DMS153 (cell line): ENCODE measurements at places on chromosomes 12 and 14.

DNA sequence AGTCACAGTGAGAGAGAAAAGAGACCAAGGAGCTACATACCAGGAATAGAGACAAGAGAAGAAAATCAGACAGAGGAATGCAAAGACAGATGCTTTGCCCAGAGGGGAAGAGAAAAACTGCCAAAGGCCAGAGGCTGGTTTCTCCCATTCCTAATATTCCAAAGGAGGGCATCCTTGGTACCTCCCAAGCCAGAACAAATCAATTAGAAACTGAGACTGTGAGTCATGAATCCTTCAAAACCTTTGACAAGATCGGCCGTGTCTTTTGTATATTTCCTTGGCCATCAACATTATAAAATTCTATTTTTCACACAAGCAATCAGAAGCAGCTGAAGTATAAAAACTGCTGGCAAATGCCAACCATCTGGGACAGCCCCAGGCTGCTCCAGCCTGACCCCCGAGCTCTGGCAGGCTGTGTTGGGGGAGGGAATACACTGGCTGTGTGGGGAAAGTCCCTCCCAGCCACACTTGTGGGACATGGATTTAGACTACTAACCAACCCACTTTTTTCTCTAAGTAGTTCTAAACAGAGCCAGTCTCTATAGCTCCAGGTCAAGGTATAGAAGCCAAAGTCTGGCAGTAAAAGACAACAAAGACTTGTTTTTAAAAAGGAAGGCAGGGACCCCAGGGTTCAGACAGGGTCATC, 13.7 kb downstream of the POMT2 start:
- no peak for DNase-seq

DNA sequence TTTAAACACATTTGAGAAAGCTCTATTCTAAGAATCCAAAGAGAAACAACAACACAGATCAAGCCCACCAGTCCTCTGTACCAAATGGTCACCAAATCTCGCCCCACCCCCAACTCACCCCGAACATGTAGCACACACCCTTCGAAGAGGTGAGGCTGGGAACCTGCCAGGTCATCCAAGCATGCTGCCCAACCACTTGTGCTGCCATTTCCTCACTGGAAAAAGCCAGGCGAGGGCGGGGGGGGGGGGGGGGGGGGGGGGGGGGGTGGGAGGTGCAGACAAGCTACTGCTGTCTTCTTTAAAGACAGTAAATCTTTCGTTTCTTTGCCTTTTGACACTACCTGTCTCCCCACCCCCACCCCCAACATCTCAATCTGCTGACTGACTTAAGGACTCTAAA, 59.9 kb downstream of the SETD3 start:
- no peak for DNase-seq

GRCh38 chr12:29155079-29155478, 6.0 kb downstream of the FAR2 start:
- DNase-seq, result no peak

DNA sequence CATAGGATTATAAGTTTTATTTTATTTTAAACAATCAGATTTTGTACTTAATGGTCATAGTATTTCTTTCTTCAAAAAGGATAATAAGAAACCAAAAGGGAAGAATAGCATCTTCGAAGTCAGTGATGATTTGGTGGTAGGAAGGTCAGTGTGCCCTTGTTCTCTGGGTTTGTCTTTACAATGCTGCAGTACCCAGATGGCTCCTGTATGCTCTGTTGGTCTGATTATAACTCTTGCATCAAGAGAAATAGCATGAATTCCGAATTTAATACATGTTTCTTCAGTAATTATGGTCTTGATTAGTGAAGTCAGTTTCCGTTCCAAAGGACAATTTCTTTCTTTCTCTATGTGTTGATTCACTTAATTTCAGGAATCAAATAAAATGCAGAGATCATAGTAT, 180.2 kb downstream of the TMTC2 start:
- no peak for DNase-seq

GRCh38 chr12:70691018-70691672, 53.9 kb upstream of the PTPRB start:
- peak; percentile 10 for DNase-seq

DNA sequence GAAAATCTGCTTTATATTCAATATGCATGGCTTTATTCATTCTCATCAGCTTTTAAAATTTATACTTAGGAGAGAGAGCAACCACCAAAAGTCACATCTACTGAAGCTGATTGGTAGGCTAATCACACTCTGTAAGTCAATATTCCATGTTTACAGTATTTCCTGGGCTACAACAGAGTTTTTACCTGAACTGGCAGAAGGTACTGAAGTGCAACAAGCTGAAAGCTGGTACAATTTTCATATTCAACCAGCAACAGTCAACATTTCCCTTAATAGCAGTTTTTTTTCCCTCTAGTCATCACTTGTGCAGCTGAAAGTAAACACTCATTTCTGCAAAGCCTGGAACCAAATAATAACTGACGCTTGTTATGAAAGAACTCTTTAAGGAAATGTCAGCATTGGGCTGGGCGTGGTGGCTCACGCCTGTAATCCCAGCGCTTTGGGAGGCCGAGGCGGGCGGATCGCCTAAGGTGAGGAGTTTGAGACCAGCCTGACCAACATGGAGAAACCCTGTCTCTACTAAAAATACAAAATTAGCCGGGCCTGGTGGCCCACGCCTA, 12.9 kb downstream of the BRAP start:
- no peak for DNase-seq

GRCh38 chr12:79402606-79403005, 288.2 kb downstream of the PAWR start:
- no peak for DNase-seq

DNA sequence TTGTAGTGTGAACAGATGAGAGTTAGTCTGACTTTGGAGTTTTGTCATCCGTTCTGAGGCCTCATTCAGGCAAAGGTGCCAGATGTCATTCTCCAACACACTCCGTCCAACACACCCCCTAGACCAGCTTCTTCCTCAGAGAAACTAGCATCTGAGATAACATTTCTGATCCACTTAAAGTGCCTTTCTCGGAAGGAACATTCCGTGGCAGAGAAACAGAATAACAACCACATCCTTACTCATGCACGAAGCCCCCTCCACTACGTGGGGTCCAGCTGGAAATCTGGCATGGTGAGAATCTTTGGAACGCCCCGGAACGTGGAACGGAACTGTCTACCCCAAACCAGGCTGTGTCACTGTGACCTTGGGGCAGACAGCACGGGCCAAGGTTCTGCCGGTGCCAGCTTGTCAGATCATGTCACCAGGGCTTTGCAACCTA, 17.0 kb upstream of the BCL7A start:
- no peak for DNase-seq

DNA sequence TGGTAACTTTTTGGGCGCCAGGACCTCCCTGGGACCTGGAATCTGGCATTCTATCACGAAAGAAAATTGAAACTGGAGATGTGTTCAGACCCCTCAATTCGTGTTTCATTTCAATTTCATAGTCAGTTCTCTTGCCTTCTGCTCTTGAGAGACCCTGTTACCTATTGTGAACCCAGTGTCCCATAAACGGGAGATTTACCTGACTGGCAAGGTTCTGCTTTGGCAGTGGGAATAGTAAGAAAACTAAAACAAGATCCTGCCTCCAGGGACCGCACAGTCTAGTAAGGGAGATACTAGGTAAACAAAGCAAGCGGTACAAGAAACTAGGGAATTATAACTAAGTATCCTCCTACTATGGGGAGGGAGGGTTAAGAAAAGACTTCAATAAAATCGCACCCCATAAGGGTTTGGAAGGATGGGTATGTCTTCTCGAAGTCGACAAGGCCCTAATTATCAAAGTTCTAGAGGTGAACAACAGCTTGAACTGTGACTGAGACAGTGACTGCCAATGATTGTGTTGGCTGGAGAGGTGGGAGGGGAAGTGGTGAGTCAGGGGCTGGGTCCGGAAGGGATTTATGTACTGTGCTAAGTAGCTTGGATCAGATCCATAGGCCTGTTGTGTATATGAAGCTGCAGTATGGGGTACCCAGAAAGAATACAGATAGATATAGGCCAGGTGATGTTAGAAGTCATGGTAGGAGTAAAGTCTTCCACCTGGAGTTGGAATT, 754 bp downstream of the ACSS3 start:
- no peak for DNase-seq

DNA sequence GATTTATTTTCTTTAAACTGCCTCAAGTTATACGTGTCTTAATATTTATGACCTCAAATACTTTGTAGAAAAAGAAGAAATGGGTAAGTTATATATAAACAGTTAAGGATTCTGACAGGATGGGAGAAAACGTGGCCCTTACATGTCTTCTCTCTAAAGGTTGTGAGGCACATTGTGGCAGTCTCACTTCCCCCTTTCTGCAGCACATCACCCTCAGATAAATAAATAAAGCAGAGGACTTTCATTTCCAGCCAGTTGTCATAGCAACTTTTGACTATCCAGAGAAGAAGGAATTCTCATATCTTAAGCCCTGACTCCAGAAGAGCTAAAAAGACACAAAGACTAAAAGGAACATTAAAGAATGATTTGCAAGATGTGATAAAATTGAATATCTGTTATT, 28.8 kb upstream of the CEP83 start:
- DNase-seq, result no peak

DNA sequence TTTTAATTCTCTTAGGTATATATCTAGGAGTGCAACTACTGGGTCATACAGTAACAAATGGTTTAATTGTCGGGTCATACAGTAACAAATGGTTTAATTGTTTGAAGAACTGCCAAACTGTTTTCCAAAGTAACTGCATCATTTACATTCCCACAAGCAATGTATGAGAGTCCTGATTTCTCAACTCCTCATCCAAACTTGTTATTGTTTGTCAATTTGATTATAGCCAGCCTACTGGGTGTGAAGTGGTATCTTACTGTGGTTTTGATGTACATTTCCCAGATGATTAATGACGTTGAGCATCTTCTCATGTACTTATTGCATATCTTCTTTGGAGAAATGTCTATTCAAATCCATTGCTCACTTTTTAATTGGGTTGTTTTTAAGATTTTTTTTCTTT, 67.6 kb upstream of the CFL2 start:
- no peak for DNase-seq

- no peak for DNase-seq
Measured at GRCh38 chr12:14211947-14212387, 153.5 kb upstream of the ATF7IP start.

DNA sequence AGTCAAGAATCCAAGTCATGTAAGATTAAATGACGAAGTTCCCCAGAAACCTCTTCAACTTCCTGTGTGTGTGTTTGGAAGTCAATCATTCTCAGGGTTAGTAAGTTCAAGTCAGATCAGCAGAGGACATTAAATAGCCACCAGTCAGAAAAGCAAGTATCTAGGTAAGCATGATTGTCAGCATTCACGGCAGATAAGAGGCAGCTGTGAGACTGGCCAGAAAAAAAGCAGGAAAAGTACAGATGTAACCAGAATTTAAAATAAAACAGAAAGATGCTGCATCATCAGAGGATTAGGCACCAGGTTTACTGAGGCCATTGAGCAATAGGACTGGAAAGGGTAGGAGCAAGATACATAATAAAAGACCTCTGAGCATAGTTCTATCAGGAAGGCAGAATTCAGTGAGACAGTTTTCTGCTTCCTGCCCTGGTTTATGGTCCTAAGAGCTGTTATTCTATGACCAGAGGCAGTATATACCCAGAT, 606.9 kb downstream of the FSCB start:
- DNase-seq, result peak; percentile 56

DNA sequence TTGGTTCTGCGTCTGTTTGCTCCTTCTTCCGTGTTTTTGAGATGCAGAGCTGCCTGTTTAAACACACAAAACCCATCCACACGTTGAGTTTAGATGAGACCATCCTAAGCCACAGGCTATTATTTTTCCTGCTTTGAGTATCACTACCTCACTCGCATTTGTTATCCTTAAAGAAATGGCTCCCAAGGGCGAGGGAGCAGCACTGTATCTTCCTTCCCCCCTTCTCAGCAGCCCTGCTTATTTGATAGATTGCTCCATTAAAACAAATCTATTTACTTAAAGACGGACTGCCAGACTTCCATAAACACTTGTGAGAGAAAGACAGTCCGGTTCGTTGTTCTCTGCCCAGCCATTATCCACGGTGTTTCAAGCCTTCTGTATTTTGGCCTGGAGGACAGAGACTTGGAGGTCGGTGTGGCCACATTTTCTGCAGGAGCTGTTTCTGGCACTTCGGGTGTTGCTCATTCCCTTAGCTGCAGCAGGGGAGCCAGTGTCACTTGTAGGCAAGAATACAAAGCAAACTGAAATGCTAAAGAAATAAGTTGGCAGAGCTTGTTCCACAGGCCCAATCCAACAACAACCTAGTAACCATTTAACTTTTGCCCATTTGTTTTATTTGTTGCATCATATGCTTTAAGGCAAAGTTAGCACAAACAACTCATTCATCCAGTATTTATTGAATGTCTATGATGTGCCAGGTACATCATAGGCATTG, 275.4 kb downstream of the TTC6 start:
- no peak for DNase-seq

- no peak for DNase-seq
Measured at GRCh38 chr12:45975506-45975905, 14.9 kb downstream of the SCAF11 start.

GRCh38 chr12:45663455-45663854, 66.1 kb upstream of the ARID2 start:
- DNase-seq, result peak; percentile 6

DNA sequence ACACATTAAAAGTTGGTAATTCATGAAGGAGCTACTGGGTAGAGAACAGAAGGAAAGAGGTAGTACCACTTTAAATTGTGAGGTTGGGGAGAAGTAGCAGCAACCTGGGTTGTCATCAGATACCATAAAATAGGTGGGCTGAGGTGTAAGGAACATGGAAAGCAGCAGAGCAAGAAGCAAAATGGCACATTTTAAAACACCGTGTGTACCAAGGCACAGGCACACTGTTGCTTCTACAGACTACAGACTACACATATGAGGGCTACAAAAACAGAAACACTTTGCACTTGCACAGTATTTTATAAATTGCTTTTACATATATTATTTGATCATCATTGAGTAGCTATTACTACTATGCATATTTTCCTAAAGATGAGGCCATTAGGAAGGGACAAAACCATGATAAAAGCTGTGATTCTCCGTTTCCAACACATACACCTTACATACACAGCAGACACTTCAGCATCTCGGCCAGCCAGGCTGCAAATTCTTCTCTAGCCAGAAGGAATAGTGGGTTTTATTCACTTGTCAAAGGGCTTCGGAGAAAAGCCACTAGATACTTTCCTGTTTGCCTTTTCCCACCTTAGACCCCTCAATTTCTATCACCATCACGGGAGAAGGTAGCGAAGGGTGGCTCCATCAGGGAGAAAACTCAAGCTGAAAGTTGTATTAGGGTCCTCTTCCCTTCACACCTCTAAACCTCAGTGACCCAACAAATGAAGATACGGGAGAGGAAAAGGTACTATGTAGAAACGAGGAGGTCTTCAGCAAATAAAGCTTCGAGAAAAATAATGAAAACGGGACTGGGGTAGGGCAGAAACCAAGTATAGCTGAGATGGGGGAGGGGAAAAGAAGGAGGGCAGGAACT, 1.6 kb downstream of the PYM1 start:
- no peak for DNase-seq

GRCh38 chr12:46299851-46300250, 31.0 kb upstream of the SLC38A1 start:
- peak; percentile 44 for DNase-seq

GRCh38 chr12:104516821-104517220, 60.1 kb downstream of the CHST11 start:
- no peak for DNase-seq
